ENCODE measurements at places on chromosomes 6 and 20.

DNA sequence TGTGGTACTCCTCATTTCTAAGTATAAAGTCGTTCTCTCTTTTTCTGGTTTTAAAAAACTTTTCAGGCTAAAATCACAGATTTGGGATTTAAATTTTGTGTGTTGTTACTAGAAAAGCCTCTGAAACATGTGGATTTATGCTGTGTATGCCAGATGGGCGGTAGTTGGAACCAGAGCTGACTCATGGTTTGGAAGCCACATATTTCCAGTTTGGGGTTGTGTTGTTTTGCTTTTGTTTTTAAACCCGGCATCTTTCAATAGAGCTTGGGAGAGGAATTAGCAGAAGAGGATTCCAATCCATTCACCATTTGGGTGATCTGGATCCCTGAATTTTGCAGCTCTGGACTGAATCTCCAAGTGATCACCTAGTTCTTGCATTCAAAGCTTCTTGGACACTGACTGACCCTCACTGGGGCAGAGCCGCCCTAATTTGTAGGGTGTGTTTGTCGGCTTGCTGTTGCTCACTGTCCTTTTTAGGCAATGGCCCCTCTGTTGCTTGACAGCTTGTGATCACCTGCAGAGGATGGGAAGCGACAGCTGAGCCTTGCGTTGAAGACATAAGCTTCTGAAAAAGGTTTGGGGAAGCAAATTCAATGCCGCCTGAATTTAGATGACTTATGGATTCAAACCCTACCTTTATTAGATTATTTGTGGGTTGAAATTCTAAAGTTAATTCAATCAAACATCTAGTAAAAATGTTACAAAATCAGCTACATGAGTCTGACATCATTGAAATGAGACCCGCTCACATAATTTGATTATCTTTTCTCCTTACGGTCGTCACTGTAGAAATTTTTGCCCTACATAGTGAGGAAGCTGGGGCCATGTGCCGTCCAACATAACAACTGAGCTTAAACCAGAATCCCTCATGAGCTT, 79.9 kb upstream of the CD83 start:
- DNase-seq = peak; percentile 78

DNA sequence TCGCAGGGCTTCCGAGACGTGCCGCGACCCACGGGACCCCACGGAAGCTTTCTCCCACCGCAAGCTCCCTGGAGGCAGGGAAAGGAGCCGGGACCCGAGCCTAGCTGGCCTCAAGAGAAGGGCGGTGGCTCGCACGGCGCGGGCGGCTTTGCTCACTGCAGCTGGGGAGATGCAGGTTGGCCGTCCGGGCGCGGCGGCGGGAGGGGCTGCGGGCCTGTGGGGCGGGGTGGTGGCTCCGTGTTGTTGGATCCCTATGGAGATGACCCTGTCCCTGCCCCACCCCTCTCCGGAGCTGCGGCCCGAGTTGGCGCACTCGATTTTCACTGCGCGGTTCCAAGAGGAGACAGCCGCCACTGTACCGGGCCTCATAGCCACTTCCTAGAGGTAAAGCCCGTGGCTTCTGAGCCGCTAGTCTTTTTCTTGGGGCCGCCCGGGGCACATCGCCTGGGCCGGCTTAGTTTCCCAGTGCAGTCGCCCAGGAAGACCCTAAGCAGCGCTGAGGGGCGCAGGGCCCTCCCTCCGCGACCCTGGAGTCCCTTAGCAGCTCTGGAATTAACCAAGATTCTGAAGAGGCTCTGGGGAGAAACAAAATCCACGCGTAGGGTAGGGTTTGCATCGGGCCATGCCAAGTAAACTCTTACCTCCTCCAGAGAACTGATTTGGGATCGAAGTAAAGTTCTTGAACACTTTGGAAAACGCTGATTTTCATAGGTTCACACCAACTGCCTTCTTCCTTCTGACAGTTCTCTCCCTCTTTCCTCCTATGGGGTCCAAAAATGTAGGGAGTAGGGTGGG, at the start of gene ECT2L:
Gene ECT2L (plus strand): TSS at position 279 of the 795 bp plus-strand sequence. CDS start 17,188 bp downstream, outside the sequence.
- no peak for DNase-seq

DNA sequence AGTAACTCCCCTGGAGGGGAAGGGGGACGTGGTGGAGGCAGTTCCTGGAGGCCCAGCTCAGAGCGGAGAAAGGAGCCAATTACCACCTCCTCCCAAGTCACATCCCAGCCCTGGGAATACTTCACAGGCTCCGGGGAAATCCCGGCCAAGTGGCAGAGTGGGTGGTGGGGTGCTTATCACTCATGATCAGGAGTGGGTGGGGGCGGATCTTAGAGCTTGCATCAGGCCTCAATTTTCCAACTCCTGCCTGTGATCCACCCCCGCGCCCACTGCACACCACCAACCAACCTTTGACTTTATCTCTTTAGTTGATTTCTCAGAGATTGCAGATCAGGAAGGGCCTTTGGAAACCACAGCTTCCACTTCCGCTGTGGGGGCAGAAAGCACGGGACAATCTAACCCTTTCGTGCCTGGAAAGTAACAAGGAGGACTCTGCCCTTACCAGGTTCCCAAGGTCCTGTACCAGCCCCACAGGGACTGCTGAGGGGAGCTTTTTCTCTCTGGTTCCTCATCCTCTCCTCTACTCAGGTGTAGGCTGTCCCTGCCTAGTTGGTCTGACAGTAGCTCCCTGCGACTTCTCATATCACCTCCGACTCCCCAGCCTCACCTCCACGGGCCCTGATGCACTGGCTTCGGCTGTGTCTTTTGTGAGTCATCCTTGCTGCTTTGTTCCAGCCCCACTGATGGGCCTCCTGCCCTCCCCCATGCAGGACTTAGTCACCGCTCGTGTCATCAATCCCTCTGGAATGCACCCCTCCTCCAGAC, 24.9 kb upstream of the IER3 start:
- peak; percentile 73 for DNase-seq

- no peak for DNase-seq
These were observed 42.5 kb downstream of the LYRM2 start for GRCh38 chr6:89596056-89596455.

- no peak for DNase-seq
These were observed 35.8 kb downstream of the NEDD9 start for GRCh38 chr6:11196511-11197174.

DNA sequence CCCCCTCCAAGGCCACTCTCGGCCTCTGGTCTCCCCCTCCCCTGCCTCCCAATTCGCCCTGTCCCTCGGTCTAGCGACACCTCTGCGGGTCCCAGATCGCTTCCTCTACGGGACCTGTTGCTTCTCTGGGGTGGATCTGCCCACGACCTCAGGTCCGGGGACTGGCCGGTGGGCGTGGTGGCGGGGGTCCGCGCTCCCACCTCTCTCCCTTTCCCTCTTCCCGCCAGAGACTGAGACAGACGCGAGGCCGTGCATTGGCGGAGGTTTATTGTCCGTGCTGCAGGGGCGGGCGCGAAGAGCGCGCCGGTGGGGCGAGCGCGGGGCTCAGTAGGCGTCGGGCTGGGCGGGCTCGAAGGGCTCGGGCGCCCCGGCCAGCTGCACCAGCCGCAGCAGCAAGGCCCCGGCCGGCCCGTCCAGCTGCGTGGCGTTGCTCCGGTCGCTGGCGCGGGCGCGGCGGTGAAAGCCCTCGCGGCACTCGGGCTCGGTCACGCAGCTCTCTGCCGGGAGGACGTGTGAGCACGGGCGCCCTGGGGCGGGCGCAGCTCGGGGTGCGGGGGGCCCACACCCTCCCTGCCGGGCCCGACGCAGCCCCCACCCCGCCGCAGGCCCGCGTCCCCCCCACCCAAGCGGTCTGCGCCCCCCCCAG, 2.1 kb downstream of the AVP start:
- no peak for DNase-seq

- no peak for DNase-seq
These were observed 347.3 kb downstream of the THBS2 start for GRCh38 chr6:168906391-168906790.

DNA sequence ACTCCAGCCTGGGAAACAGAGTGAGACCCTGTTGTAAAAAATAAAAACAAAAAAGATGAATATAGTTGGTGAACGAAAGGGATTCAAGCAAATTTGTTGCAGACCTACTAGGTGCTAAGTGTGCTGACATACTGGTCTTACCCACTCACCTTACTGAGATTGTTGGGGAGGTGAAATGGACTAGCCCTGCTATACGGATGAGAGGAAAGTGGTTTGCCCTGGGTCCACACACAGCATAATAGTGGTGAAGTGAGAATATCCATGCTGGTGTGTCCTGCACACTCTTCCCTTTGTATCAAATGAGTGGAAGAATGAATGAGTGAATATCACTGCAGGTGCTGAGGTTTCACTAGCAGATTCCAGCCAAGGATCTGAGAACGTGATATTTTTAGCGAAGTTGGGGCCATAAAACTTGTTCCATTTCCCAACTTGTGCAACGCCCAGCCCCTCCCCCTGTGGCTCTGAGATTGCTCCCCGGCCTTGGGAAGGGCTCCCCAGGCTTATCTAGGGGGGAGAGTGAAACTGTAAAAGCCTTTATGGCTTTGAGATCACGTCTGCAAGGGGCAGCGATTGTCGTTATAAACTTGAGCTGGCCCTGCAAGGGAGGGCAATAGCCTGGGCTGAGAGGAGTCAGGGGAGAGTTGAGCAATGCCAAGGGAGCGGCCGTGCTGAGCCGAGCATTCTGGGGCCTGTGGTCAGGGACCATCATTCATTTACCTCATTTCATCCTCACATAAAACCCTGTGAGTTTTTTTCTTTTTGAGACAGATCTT, 33.2 kb upstream of the TTPAL start:
- DNase-seq = peak; percentile 66

DNA sequence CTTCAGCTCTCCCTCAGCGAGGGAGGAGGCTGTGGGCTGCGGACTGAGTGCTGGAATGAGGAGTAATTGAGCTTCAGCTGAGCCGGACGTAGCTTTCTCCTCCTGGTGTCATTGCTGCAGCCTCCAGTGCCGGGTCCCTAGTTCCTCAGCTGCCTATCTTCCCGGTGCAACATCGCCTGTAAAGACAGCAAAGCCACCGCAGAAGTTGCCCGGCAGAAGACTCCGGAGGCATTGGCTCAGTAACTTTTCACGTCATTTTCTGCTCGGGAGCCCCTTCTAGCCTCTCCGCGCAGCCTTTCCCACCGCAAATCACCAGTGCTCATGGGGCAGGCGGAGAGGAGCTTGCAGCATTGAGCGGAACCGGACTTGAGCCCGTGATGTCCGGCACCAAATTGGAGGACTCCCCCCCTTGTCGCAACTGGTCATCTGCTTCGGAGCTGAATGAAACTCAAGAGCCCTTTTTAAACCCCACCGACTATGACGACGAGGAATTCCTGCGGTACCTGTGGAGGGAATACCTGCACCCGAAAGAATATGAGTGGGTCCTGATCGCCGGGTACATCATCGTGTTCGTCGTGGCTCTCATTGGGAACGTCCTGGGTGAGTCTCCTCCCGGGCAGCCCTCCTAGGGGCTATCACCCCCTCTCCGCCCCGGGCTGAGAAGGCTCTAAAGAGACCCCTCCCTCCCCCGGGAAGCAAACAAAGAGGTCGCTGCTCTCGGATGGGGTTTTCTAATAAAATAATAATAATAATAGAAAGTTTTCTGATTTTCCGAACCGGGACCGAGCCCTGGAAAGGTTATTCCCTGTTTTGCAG, at the start of gene HCRTR2:
Gene HCRTR2 (plus strand): TSS at position 305 of the 816 bp plus-strand sequence. CDS start 73 bp downstream, at position 378.
- no peak for DNase-seq

DNA sequence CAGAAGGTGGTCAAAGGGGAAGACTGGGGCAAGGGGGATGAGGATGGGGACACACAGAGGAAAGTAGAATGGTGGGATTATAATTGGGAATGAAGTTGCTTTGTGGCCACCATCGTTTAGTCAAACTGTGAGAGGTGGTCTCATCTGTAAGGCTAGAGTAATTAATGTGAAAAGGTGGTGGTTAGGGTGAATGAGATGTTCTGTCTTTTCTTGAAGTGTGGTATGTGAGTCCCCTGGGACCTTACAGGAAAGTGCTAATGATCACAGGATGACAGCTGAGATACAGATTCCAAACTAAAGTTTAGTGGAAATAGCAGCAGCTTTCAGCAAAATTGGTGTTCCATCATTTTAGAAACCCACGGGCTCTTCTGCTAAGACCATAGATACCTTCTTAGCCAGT, 10.7 kb downstream of the ZFAND3 start:
- DNase-seq = no peak

DNA sequence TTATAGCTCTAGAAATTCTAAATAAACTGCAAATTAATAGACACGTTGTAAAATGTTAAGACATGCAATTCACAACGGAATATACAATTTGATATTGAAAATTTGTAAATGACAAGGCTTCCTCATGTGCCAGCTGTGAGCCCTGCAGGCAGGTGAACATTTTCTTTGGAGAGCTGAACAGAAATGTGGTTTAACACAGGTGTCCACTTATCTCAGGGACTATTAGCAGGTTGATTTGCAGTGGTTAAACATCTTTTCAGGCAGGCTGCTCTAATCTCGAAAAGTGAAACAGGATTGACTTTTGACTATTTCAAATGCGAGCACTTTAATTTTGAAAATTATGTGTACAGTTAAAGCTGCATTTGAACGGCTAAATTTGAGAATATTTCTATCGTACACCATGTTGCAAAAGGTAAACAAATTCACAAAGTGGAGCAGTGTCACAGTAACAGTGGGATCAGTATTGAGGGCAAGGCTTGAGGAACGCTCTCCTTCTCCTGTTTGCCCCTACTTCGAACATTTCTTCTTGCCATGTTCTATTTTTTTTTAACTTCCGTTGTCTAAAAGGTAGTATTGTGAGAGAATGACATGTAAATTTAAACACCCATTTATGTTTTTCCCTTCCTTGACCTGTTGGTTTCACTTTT, 210.8 kb downstream of the CDKAL1 start:
- DNase-seq = no peak

- no peak for DNase-seq
These were observed 298.8 kb upstream of the MAP3K7 start for GRCh38 chr6:90885611-90886056.

GRCh38 chr6:139766796-139767195, 392.3 kb upstream of the CITED2 start:
- DNase-seq = no peak

DNA sequence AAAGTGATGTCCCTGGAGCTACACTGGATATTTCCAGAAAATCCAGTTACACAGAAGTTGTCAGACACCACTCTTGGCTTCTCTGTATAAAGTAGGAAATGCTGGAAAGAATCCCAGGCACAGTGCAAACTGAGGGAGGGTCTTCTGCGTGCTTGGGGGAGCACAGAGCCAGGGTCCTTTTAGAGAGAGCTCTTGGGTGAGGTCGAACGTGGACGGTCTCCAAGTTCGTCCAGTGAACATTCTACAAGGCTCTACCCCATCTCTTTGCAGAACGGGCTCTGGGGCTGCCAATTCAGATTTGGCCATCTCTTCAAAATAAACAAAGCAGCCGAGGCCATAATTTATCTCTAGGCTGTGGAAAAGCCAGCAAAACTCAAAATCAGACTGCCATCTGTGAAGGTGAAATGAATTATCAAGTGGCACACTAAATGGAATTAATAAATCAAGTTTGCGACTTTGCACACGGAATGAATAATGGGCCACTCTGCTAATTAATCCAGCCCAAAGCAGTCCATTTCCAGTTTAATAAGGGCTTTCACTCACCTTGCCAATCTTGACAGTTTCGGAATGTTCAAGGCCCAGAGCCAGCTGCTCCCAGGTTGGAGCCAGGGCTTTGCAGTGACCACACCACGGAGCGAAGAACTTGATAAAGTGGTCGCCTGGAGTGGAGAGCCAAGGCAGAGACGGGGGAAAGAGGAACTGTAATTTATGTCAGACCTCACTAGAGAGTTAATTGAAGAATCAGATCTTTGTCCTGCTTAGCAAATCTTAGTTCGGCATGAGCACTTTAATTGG, 19.3 kb downstream of the TXNDC5 start:
- no peak for DNase-seq

All from OCI-M1 (cell line).